Heart right ventricle (tissue), 16 donors: ENCODE measurements at places on chromosomes 5 and 9.

GRCh38 chr9:3875361-3876132 lies 349.7 kb upstream of the RFX3 start:
- no peak overlapping the region for H3K27ac ChIP-seq
- no peak for DNase-seq
- no peaks in the 10 kb centered on the region for H3K36me3 ChIP-seq
- H3K27me3 ChIP-seq, result no peaks in the 10 kb centered on the region

- H3K4me3 ChIP-seq, result no peak overlapping the region
- no peaks in the 10 kb centered on the region for H3K36me3 ChIP-seq
- H3K4me1 ChIP-seq, result peaks cover 18% of the 10 kb centered on the region
Measured at GRCh38 chr5:31769530-31769929, 130.6 kb downstream of the PDZD2 start.

DNA sequence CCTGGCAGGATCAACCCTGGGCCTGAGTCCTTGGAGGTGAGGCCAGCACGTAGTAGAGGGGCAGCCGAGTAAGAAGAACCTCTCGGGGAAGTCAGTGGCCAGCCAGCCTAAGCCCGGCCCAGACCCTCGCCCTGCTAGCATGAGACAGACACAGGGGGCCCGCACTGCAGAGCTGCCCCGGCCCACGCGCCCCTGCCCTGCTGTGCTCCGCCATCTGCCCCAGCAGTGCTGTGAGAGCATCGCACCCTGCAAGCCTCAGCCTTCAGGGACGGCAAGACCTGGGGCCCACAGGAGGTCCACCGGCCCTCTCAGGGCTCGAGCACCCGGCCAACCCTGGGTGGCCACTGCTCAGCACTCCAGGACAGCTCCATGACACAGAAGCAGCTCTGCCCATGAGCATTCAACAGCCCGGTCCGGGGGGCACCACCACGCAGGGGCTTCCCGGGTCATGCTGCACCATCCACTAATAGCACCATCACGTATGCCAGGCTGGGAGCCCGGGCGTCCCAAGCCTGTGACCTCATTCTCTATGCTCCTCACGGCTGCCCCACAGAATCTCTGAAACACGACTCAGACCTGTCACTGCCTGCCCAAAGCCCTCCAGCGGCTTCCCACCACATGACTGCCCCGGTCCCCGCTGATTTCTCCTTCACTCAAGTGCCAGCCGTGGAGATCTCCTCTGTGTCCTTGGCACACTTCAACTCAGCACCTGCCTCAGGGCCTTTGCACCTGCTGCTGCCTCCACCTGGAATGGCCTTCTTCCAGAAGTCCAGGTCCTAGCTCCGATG lies 38.1 kb downstream of the ADAMTS2 start:
- no peaks in the 10 kb centered on the region for H3K27me3 ChIP-seq
- no peaks in the 10 kb centered on the region for H3K4me1 ChIP-seq
- no peaks in the 10 kb centered on the region for H3K36me3 ChIP-seq

DNA sequence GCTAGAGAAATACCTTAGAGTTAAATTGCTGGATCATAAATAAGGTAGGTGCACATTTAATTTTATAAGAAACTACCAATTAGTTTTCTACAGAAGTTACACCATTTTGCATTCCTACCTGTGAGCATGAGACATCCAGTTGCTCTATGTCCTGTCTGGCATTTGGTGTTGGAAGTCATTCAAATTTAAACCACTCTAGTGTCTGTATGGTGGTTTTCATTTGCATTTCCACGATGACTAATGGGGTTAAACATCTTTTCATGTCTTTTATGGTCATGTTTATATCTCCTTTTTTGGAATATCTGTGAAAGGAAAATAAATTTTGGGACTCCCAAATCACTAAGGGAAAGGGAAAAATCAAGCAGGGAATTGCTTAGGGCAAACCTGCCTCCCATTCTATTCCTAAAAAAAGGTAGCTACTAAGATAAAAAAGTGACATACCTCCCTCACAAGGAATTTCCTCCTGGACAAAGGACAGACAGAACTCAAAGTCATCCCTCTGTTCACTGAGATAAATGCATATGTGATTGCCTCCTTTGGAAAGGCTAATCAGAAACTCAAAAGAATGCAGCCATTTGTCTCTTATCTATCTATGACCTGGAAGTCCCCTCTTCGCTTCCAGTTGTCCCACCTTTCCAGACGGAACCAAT lies 31.6 kb upstream of the ADCY2 start:
- no peaks in the 10 kb centered on the region for H3K36me3 ChIP-seq
- no peak overlapping the region for H3K4me3 ChIP-seq
- H3K4me1 ChIP-seq, result no peaks in the 10 kb centered on the region

- H3K4me1 ChIP-seq, result no peaks in the 10 kb centered on the region
- H3K4me3 ChIP-seq, result no peak overlapping the region
- no peaks in the 10 kb centered on the region for H3K27me3 ChIP-seq
- no peak for DNase-seq
- no peaks in the 10 kb centered on the region for H3K36me3 ChIP-seq
Measured at GRCh38 chr5:65790371-65791163, 68.6 kb downstream of the NLN start.

GRCh38 chr5:132540764-132541163 lies 2.6 kb downstream of the IL5 start:
- no peak for DNase-seq
- no peaks in the 10 kb centered on the region for H3K4me1 ChIP-seq
- H3K27me3 ChIP-seq, result no peaks in the 10 kb centered on the region
- H3K36me3 ChIP-seq, result no peaks in the 10 kb centered on the region
